ENCODE measurements at places on chromosomes 4 and X.

DNA sequence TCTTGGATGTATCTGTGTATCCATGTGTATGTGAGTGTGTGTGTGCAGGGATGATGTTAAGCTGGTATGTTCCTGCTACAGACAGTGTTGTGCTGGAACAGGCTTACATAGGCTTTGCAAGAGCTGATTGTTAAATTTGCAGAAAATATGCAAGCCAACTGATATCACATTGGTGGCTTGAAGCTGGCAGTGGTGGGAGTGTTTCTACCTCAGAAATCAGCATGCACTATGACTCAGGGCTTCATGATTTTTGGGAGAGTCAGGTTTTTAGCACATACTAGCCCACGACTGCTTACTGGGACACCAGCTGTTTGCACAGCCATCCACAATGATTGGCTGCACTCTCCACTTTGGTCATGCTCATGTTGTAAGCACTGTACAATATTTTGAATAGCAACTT lies 261.8 kb downstream of the DHX15 start:
- no peak overlapping the region for H3K27ac ChIP-seq
- H3K4me3 ChIP-seq = no peak overlapping the region
- DNase-seq = peak; percentile 67

GRCh38 chr4:40306226-40306625 lies 28.9 kb upstream of the CHRNA9 start:
- no peaks in the 10 kb centered on the region for H3K27me3 ChIP-seq
- no peak for DNase-seq
- H3K4me1 ChIP-seq = peaks cover 12% of the 10 kb centered on the region
- H3K4me3 ChIP-seq = no peak overlapping the region
- no peaks in the 10 kb centered on the region for H3K36me3 ChIP-seq
- no peak overlapping the region for H3K27ac ChIP-seq

- H3K4me1 ChIP-seq = no peaks in the 10 kb centered on the region
- H3K27me3 ChIP-seq = no peaks in the 10 kb centered on the region
- H3K27ac ChIP-seq = no peak overlapping the region
- DNase-seq = no peak
- no peak overlapping the region for H3K4me3 ChIP-seq
Observed at GRCh38 chrX:110401135-110401534, 42.5 kb downstream of the RTL9 start.

DNA sequence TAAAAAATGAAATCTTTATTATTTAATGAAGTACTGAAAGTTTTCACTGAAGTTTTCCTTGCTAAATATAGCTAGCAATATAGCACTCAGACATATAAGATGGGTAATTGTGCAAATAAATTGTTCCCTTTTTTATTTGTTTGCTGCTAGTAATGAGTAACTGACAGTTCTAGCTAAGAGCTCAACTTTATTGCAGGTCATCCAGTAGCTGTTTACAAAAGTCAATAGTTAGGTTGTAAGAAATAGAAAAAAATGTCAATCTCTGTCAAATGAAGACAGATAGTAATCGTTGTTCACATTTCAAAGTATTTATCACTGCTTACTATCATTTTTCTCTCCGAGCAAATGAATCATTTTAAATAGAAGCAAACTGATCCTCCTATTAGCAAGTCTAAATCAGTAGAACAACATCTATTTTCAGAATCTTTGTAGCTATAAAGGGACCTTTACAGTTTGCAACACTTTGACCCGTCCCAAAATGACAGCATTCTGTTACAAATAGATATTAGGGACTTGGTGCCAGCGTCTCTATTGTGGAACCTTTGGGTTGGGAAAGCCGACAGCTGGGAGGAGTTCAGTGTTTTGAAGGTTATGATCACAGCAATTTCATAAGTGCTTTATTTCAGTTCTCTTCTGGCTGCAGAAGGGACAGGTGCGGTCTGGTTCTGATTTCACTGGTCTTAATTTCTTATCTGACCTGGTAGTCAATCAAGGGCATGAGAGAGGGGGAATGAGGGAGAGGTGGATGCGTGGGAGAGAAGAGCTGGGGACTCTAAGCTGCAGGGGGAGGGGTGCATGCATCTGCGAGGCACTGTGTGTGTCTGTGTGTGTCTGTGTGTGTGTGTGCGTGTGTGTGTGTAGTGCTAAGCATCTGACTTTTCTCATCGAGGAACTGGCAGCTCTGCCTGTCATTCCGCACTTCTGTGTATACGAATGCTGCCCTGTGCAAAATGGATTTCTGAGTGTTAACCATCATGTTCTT lies 227.9 kb upstream of the PITX2 start:
- H3K27me3 ChIP-seq = no peaks in the 10 kb centered on the region
- H3K36me3 ChIP-seq = no peaks in the 10 kb centered on the region
- no peak overlapping the region for H3K27ac ChIP-seq
- DNase-seq = no peak
- no peak overlapping the region for H3K4me3 ChIP-seq

GRCh38 chr4:184826691-184827270 lies 1.0 kb upstream of the ACSL1 start:
- no peak overlapping the region for H3K4me3 ChIP-seq
- no peak overlapping the region for H3K27ac ChIP-seq
- H3K27me3 ChIP-seq = peaks cover 26% of the 10 kb centered on the region
- H3K36me3 ChIP-seq = no peaks in the 10 kb centered on the region
- no peak for DNase-seq
- no peaks in the 10 kb centered on the region for H3K4me1 ChIP-seq

DNA sequence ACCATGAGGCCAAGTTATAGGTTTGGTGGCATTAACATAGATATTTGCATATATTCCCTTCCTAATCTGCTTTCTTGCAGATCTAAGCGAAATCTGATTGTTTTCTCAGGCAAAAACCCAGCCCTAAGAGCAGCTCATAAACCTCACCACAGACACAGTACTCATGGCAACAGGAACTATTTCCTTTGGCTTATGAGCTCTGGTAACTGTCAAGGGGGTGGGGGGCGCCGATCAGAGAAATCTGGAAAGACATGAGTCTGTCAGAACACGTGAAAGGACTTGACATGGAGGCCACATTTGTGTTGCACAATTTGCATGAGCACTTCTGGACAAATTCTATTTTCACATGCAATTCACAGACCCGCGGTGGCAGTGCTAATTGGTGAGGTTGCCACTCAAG lies 83.7 kb downstream of the MGST2 start:
- DNase-seq = no peak
- H3K36me3 ChIP-seq = no peaks in the 10 kb centered on the region
- no peak overlapping the region for H3K27ac ChIP-seq
- no peak overlapping the region for H3K4me3 ChIP-seq
- H3K4me1 ChIP-seq = peaks cover 4% of the 10 kb centered on the region

DNA sequence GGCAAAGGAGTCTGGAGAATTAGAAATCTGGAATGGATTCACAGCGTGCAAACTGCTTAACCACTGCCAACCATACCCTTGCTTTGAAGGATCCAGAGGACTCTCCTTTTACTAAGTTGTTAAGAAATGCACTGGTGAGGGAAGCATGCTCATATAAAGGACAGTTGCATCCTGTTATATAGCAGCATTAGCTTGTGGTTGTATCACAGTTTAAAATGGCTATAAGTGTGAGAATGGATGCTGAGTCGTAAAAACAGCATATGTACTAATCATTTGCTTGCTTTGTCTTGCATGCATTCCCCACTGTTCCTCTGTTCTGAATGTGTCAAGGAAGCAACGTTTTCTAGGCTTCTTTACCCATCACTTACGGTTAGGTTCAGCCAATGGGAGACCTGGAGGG lies 101.1 kb downstream of the CXCL13 start:
- H3K36me3 ChIP-seq = no peaks in the 10 kb centered on the region
- no peak for DNase-seq
- H3K27me3 ChIP-seq = no peaks in the 10 kb centered on the region
- H3K4me1 ChIP-seq = no peaks in the 10 kb centered on the region
- no peak overlapping the region for H3K27ac ChIP-seq

GRCh38 chr4:109414938-109415337 lies 18.7 kb upstream of the SEC24B start:
- H3K27me3 ChIP-seq = no peaks in the 10 kb centered on the region
- H3K36me3 ChIP-seq = no peaks in the 10 kb centered on the region
- H3K27ac ChIP-seq = no peak overlapping the region
- no peak overlapping the region for H3K4me3 ChIP-seq

DNA sequence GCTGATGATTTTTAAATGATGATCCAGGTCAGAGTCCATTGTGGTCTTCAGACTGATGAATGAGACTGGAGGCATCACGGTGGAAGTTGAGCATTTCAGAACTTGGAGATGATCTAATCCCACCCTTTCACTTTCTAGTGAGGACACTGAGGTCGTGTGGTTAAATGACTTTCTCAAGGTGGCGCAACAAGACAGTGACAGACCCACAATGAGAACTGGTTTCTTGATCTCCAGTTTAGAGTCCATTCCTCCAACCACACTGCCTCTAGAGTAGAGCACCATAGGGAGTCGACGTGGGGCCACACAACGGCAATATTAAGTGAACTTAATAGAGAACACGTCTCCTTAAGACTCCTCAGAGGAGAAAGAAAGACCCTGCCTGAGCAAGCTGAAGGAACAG lies 381.0 kb downstream of the UNC5C start:
- H3K27me3 ChIP-seq = no peaks in the 10 kb centered on the region
- no peak overlapping the region for H3K4me3 ChIP-seq
- H3K27ac ChIP-seq = no peak overlapping the region

GRCh38 chrX:93673869-93674271 lies at the start of gene FAM133A:
FAM133A (plus strand) TSS chrX:93674206; CDS start chrX:93709420, 35,214 bp downstream.
- no peaks in the 10 kb centered on the region for H3K27me3 ChIP-seq
- H3K36me3 ChIP-seq = no peaks in the 10 kb centered on the region
- H3K27ac ChIP-seq = peak within 1 kb of the TSS; percentile 66
- no peak for DNase-seq
- no peaks in the 10 kb centered on the region for H3K4me1 ChIP-seq
